Frontal cortex (tissue), 4 donors: ENCODE measurements at places on chromosomes 12 and 14. TPM values are rescaled to one million over a fixed set of nuclear protein-coding genes. Genes with fewer than 3 reads are reported as not detected.

DNA sequence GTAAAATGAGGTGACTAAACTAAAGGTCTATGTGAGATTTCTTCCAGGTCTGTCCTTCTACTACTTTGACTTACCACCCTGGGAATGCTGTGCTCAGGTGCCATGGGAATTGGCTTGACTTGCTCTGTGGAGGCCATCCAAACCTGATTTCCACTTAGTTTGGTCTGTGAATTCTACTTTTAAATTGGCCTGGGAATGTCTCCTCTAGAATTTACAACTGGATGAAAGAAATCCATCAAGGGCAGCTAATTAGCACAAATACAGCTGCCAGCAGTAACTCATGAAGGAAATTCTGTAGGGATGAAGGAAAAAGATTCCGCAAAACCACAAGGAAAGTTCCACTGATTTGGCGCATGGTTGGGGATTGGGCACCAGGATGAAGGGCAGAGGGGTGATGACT is 31.7 kb upstream of the FRMD6 start:
- no peak for DNase-seq

- DNase-seq = no peak
Observed at GRCh38 chr12:61018571-61018970, 1241.6 kb upstream of the USP15 start.

- no peak for DNase-seq
Observed at GRCh38 chr12:47302111-47302671, 222.4 kb upstream of the AMIGO2 start.

- DNase-seq = no peak
Observed at GRCh38 chr12:106269150-106269771, 21.4 kb upstream of the CKAP4 start.

- DNase-seq = no peak
Observed at GRCh38 chr14:63383776-63384367, 65.1 kb upstream of the GPHB5 start.

DNA sequence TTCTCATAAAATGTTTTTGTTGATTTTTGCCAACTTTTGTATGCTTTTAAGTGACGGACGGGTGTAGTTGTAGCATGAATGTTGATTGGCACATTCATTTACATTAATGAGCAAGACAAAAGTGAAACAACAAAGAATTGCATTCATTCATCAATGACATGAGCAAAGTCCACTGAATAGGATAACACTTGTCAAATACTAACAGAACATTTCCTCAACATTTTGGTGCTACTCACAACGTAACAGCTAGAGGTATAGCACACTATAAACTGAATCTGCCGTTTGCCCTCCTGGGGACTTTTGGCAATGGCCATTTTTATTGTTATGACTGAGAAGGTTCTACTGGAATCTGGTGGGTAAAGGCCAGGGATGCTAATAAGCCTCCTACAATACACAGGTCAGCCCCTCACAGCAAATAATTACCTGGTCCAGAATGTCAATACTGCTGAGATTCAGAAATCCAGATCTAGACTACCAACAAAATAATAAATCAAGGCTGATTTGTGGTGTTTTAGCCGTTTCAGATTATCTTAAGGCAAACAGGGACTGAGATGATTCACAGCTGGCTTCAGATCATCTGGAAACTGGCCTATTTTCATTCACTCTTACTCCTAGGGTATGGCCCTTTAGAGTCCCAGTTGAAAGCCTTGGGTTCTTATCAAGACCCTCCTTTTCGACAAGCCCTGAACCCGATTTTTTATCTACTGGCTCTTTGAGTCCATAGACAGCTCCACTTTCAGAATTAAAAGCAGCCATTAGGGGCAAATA is 22.5 kb upstream of the CDKN3 start:
- DNase-seq = no peak

DNA sequence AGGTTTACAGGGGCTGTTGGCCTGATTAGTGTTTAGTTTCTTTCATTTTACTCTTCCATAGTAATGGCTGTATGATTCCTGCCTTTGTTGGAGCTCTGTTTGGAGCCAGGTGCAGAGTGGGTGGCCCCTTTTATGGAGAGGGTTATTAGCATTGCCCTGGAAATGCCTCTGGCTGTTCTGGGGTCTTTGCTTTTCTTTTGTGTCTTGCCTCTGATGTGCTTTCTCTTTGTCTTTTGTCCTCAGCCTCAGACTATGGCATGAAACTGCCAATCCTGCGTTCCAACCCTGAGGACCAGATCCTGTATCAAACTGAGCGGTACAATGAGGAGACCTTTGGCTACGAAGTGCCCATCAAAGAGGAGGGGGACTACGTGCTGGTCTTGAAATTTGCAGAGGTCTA is 6.9 kb downstream of the MLEC start:
- DNase-seq = no peak

DNA sequence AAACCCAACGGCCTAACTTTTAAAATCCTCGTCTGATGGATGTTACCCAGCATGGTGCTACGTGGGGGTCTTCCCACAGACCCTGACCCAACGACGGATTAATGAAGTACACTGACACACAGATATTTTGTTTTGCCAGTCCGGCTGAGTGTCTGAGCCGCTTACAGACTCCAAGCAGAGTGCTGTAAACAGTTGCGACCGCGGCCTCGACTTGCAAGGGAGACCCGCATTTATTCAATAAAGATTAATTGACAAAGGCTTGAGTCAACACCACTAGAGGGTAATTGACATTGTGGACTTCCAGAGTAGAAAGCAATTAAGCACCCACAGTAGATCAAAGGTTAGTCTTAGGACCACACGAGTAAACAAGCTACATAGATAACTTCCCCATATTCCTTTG is 1042.4 kb downstream of the AACS start:
- DNase-seq = no peak

GRCh38 chr12:118219772-118220171 is 83.8 kb downstream of the PEBP1 start:
- no peak for DNase-seq

DNA sequence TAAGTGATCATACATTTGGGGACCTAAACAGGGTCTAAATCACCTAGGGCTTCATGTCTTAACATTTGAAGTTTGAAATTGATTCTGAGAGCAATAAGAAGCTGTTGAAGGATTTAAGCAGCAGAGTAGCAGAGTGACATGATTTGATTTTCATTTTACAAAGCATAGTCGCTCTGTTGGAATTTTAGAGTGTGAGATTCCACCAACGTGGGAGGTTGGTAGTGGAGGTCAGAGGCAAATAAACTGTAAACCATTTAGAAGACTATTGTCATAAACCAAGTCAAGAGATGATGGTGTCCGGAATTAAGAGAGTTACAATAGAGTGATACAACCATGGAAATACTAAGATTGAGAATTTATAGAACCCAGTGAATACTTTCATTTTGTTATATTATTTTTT is 52.7 kb upstream of the ZDHHC17 start:
- no peak for DNase-seq

DNA sequence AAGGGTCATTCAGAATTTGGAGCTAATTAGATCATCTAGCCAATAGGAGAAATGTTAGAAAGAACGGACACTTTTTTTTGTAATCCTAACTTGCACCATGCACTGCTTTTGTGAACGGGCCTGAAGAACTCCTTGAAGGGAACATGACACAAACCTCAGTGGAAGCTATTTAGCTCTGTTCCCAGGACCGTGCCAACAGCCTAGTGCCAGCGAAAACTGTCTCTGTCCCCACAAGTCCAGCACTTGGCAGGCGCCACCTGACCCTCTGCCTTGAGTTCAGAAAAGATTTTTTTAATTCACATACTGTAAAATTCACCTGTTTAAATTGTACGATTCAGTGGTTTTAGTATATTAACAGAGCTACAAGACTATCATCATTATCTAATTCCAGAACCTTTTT is 31.3 kb upstream of the KCNA5 start:
- no peak for DNase-seq

DNA sequence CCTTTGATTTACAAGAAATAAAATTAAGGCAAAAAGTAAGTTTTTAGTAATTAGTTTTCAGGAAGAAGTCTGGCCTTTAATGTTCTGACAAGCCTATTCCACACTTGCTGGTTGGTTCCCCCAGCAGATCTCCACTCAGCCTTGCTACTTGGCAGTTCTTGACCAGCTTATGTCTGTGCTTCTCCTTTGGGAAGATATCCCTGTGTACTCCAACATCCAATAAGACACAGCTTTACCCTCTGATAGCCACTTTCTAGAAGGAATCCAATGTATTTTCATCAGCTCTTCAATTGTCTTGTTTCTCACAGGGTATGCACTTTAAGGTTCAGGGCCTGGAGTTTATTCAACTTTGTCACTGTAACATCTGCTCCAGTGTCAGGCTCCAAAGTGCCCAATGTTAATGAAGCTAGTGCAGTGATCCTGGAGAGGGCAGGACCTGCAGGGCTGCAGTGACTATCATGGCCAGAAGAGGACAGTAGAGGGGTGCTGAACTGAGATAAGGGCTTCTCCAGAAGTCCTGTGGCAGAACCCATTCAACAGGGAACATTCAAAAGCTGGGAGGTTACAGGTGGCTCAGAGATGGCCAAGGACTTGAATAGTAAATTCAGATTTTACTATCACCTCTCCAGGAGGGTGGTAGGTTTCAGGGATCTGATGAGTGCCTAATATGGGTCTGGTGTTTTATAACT is 22.9 kb downstream of the JKAMP start:
- DNase-seq = peak; percentile 24

- DNase-seq = no peak
Observed at GRCh38 chr14:76640923-76641395, 120.3 kb upstream of the VASH1 start.

DNA sequence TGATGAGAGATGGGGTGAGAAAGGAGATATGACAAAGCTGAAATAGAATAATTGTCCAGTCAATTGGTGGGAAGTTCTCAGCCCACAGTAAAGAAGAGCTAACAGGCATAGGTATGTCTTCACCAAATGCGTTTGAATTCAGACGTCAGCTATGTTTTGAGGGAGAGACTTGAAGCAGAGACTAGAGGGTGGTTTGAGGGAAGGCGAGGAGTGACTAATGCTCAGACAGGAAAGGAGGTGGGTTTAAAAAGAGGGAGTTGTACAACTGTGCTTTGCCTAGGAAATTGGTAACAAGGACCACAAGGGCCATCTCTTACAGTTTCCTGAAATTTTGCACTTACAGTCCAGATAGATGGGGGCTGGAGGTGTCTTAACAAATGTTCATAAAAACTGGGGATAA is 6.4 kb downstream of the JKAMP start:
- no peak for DNase-seq

GRCh38 chr12:6716874-6717437 is 6.9 kb upstream of the COPS7A start:
- DNase-seq = no peak

GRCh38 chr14:51562816-51563215 is 88.9 kb upstream of the FRMD6 start:
- no peak for DNase-seq

Gene GLIPR1L2
- total RNA-seq = 0.41 TPM

Gene ANGEL1
- total RNA-seq = 6.5 TPM

Gene UNC79
- 43.6 TPM for total RNA-seq

Gene PTPN11
- 83.6 TPM for total RNA-seq

Gene MGP
- 2.0 TPM for total RNA-seq

Gene ADGRD1
- total RNA-seq = 4.5 TPM

Gene B4GALNT1
- 37.5 TPM for total RNA-seq

Gene PDE3A
- 4.9 TPM for total RNA-seq

Gene OR4E2
- not detected for total RNA-seq

Gene AGAP2
- 25.7 TPM for total RNA-seq
